ENCODE measurements at places on chromosomes 3 and 15.

GRCh38 chr3:152477422-152477821, 208.7 kb downstream of the MBNL1 start:
- DNase-seq, result no peak

- no peak for DNase-seq
These were observed 37.3 kb upstream of the POU1F1 start for GRCh38 chr3:87313641-87314040.

GRCh38 chr3:127710155-127710941, 37.6 kb downstream of the ABTB1 start:
- DNase-seq, result no peak

DNA sequence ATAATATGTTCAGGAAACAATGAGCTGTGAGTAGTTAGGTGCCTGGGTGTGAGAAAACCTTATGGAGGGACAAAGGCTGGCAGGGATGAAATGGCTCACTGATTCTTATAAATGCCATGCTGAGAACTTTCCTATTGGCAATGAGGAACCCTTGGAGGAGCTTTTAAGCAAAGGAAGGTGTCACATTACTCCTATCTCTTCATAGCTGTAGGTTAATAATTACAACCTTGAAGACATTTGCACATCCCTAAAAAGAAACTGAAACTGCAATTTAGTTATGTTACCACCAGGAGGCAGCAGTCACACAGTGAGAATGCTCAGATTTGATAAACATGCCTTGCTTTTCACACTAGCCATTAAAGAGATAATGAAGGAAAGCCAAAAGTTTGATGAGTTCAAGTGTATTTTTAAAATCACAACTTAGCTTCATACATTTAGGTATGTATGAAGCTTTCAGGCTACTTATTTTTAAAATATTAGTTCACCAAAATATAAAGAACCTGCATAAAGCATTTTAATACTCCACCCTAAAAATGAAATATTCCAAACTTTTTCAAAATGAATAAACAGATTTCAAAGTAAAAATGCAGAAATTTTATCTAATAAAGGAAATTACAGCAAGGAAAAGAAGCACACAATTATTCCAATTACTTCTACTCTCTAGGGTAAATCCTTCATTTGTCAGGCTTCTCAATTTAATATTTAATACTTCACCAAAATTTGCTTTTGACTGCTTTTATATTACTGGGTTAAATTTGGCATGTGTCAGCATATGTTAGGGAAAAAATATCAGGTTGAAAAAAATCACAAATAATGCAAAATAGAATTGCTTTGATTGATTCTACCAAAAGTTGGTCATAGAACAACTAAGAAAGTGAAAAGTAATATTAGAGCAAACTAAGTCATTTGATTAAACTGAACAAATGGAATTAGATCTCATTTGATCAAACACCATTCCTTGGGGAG, 136.9 kb upstream of the SLC2A2 start:
- DNase-seq, result no peak

- peak; percentile 94 for DNase-seq
These were observed 183.8 kb upstream of the KCNMB2 start for GRCh38 chr3:178352326-178353005.

- no peak for DNase-seq
These were observed 484.6 kb upstream of the TBL1XR1 start for GRCh38 chr3:177681852-177682251.

DNA sequence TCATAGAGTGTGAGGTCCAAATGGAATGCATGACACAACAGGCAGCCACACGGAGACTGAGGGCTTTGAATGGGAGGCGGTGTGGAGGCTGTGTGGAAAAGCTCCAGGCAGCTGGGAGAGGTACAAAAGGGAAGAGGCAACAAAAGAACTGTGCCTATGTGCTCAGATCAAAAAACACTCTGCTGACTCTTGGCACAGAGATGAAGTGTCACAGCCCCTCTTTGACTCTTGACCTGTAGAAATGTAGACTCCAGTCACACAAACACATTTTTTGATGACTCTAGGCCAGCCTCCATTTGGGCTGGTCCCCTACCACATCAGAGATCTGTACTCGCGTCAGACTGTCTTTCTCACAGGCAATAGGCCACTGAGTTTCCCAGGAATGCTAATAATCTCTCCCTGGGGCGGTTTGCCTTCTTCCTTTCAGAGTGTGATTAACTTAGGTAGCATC, 456.0 kb downstream of the TUSC7 start:
- DNase-seq, result peak; percentile 75

- DNase-seq, result peak; percentile 92
These were observed 470.4 kb downstream of the ROBO1 start for GRCh38 chr3:79297245-79297960.

DNA sequence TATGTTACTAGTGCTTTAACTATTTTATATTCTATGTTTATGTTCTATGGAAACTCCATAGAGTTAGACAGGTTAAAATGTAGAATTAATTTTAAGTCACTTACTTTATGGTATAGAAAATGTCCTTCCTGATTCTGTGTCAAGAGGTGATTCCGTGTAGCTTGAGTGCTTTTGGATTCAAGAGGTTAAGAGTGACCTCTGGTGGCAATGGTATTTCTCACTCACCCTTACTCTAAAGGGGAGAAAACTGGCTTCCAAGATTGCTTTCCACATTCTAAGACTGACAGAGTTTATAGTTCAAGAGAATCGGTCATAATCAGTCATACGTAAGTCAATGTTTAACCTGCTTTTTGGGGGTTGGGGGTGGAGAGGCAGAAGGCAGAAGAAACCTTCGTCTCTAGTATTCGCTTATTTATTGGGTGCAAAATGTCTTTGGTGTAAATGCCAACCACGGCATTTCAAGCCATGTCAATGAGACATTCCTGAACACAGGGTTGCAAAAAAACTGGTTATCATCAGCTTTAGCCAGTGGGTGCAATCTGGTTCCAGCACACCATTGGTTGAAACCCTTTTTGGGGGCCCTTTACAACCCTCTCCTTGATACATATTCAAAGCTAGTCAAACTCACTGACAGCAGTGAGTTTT, 92.0 kb upstream of the VGLL3 start:
- peak; percentile 82 for DNase-seq

DNA sequence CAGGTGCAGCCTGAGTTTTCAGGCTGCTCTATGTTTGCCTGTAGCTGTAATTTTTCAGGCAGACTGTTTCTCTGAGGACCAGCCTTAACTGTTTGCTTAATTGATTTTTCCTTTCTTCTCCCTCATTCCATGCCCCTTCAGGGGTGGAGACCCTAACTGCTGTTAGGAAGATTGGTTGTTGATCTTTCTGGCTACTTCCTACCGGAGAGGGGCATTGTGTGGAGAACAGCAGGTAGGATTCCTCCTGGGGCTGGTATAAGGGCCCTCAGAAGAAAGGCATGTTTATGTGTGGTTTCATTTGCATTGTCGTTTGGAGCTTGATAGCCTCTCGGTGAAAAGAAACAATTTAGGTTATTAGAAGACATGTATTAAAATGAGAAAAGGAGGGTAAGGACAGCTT, 56.9 kb upstream of the GOLGA6L2 start:
- no peak for DNase-seq

- DNase-seq, result no peak
These were observed 1.3 kb upstream of the MAP6D1 start for GRCh38 chr3:183826448-183827250.

GRCh38 chr3:15256861-15257341, 50.9 kb downstream of the CAPN7 start:
- DNase-seq, result no peak

DNA sequence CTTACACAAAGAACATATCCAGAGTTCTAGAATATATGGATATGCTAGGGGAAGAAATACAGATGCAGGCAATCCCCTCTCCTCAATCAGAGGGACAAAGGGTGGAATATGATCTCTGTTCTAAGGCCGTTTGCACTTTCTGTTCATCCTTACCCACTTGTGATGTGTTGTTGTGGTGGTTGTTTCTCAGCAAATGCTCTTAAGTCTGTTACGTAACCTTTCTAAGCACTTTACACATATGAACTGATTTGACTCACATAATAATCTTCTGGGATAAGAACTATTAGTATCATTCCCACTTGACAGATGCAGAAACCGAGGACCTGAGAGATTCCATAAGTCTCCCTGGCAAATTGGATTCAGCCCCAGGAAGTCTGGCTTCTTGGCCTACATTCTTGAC, 40.5 kb downstream of the NGRN start:
- DNase-seq, result no peak

DNA sequence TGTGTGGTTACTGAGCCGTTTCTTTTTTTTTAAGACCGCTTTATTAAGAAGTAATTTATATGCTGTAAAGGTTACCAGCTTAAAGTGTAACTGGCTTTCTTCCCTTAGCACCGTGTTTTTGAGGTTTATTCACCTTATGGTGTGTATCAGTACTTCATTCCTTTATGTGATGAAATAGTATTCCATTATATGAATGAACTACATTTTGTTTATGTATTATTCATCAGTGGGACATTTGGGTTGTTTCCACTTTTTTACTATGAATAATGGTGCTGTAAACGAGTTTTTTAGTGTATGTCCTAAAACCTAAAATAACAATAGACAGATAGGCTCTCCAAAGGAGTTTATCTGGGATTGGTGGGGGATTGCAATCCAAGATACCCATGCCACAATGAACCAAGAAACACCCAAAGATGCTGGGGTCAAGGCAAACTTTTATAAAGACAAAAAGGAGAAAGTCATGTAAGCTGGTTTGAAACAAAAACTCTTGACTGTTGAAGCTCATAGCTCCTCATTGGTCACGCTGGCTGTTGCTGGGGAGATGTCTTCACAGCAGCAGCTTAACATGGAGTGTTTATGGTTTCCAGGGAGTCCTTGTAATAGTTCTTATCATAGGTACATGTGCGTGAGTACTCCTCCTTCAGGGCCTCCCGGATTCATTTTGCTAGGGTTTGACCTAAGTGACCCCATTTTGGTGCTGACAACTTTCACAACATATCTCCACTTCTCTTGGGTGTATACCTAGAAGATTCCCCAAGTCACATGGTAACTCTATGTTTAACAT, 16.0 kb downstream of the TM2D3 start:
- DNase-seq, result no peak

DNA sequence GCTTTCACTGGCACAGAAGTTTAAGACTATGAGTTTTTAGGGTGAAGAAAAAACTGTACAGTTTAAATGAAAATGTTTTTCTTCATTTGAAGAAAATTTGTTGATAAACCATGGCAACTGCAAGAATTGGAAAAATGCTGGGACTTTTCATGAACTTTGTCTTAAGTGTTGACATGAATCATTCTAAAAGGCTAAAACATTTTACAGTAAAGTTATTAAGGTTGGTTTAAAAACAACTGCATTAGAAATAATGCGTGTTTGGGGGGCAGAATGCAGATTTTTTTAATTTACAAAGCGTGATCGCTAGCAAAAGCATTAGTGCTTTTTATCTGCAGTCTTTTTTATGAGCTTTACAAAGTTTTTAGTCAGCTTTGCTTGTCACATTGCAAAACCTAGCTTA, 601.9 kb upstream of the TGFBR2 start:
- DNase-seq, result peak; percentile 14

DNA sequence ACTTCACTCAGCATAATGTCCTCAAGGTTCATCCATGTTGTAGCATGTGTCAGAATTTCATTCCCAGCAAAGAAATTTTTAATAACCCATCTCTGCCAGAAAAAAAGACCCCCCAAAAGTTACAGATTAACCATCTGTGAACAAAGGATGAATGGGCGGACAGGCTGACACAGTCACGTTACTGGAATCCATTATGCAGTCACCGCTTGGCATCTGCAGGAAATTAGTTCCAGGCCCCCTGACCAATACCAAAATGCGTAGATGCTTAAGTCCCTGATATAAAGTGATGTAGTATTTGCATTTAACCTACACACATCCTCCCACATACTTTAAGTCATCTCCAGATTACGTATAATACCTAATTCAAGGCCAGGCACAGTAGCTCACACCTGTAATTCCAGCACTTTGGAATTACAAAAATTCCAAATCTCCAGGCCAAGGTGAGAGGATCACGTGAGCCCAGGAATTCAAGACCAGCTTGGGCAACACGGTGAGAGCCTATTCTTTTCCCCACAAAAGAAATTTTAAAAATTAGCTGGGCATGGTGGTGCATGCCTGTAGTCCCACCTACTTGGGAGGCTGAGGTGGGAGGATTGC, 1.5 kb upstream of the SLC12A8 start:
- DNase-seq, result peak; percentile 87

GRCh38 chr15:74365598-74366445, 1.6 kb downstream of the CYP11A1 start:
- DNase-seq, result peak; percentile 56

DNA sequence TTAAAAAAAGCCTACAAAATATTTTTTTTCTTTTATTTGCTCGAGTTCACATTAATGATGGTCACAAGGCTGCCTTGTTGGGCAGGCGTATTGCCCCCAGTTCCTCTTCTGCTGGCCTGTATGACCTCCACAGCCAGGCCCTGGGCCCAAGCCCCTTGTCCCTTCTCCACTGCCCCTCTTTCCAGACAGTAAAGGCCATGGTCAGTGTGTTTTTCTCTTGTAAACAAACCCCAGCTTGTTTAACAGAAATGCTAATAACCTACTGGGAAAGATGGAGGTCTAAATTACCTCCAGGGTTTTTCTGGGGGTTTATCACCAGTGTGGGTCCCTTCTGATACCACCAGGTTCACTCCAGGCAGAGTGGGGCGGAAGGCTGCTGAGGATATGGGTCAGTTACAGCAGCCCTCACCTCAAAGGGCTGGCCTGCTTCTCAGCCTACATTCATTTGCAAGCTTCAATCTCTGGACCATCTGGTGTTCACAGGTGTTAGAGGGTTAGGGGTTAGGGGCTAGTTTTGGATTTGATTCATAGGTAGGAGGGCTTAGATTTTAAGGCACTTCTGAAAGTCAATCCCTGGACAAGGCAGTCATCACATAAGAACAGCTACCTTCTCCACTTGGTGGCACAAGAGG, 2.0 kb upstream of the MANF start:
- DNase-seq, result no peak

GRCh38 chr3:42764115-42764514, 8.9 kb downstream of the CCDC13 start:
- DNase-seq, result no peak

DNA sequence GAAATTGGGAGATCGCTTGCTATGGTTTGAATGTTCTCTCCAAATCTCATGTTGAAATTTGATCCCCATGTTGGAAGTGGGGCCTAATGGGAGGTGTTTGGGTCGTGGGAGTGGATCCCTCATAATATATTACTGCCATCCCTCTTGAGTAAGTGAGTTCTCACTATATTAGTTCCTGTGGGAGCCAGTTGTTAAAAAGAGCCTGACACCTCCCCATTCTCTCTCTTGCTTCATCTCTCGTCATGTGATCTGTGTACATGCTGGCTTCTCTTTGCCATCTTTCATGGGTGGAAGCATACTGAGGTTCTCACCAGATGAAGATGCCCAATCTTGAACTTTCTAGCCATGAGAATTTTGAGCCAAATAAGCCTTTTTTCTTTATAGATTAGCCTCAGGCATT, 43.0 kb upstream of the IL20RB start:
- no peak for DNase-seq

Measured in fibroblast of skin of scalp (primary cell).